Right lung (tissue), 10 donors: ENCODE measurements at places on chromosomes 1 and 21. TPM values are rescaled to one million over a fixed set of nuclear protein-coding genes. Genes with fewer than 3 reads are reported as not detected.

DNA sequence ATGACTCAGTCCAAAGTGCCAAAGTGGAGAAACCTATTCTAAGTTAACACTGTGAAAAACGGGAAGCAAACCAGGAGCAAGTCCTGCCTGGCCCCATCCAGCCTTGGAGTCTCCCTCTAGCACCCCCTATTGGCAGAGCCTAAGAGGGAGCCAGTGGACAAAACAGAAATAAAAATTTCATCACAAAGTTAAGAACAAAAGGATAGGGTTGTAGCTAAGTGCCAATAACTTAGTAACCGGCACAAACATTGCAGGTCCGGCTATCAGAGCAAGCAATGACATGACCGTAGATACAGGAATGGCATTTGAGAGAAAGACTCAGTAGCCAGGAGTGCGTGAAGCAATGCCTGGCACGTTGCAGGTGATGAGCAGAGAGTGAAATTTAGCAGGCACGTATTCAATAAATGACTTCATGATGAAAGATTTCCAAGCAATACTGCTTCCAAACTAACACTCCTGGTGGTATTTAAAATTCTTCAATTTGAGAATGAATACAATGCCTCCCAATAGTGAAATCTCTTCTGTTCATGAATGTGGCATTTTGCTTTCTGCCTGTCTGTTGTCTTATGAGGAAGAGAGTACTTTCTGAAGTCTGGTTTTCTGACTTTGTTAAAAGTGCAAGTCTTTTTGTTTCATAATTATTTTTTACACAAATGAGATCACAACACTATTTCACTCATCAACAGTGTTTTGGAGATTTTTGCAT lies 391.0 kb downstream of the OMA1 start:
- DNase-seq, result no peak

Gene LCE1E
- polyA plus RNA-seq, result not detected

- DNase-seq, result no peak
Measured at GRCh38 chr1:215595231-215595630, 28.1 kb downstream of the KCTD3 start.

Gene AGBL4
- 1.1 TPM for polyA plus RNA-seq

DNA sequence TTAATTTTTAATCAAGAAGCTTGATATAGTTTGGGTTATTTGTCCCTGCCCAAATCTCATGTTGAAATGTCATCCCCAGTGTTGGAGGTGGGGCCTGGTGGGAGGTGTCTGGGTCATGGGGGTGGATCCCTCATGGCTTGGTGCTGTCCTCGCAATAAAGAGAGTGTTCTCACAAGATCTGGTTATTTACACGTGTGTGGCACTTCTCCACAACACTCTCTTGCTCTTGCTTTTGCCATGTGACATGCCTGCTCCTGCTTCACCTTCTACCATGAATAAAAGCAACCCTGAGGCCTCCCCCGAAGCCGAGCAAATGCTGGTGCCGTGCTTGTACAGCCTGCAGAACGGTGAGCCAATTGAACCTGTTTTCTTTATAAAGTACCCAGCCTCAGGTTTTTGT lies 2.6 kb upstream of the CNIH3 start:
- no peak for DNase-seq

Gene ERVH48-1
- 1.7 TPM for polyA plus RNA-seq

Gene TCEANC2
- polyA plus RNA-seq, result 10.3 TPM

DNA sequence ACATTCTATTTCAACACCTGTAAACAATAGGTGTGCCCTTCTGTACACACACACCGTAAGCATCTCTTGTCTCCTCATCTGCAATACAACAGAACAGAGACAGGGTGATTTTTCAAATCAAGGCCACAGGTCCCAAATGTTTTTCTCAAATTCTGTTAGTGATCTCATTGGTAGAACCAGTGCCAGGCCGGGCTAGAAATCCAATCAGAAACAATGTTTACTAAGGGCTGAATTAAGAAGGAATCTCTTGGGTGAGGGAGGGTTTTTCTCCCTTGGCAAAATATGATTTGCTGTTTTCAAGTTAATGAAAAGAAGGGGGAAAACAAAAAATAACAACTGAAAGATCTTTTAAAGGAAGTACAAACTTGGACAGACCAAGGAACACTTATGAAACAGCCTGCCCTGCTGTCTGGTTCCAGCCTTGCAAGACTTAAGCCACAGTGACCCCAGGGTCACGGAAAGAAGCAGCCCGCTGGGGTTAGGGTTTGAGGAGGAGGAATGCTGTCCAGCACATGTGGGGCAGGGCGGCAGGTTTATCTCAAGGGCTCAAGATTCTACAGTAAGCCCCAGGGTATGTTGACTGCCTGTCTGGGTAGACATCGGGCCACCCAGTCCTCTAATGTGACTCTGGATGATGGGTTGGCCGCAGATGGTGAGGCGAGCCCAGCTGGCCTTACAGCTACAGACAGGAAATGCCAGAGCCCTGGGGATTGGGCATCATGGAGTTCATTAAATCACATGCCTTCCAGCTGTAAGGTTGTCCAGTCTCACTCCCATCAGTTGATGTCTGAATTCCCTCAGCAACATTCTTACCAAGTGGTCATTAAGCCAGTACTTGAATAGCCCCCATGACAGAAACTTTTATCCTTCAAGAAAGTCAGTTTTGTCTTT lies 73.3 kb upstream of the SLC44A3 start:
- no peak for DNase-seq

- no peak for DNase-seq
Measured at GRCh38 chr1:167588361-167588760, 34.8 kb upstream of the CREG1 start.

- DNase-seq, result peak; percentile 45
Measured at GRCh38 chr1:167439301-167439988, 78.9 kb downstream of the CD247 start.
